Adrenal gland (tissue), 19 donors: ENCODE measurements at places on chromosomes 2 and 18. TPM values are rescaled to one million over a fixed set of nuclear protein-coding genes. Genes with fewer than 3 reads are reported as not detected.

GRCh38 chr18:6659963-6660725 is 69.4 kb upstream of the ARHGAP28 start:
- DNase-seq, result no peak
- no peak overlapping the region for H3K27ac ChIP-seq
- H3K27me3 ChIP-seq, result no peaks in the 10 kb centered on the region
- H3K4me1 ChIP-seq, result no peaks in the 10 kb centered on the region

GRCh38 chr18:23280844-23281243 is 145.6 kb downstream of the CABLES1 start:
- no peak overlapping the region for H3K4me3 ChIP-seq
- no peaks in the 10 kb centered on the region for H3K4me1 ChIP-seq
- H3K27me3 ChIP-seq, result no peaks in the 10 kb centered on the region
- no peaks in the 10 kb centered on the region for H3K36me3 ChIP-seq
- no peak overlapping the region for H3K27ac ChIP-seq

Gene PROM2
- 1.0 TPM for polyA plus RNA-seq

Gene EVX2
- polyA plus RNA-seq, result not detected

Gene CYP20A1
- 10.9 TPM for polyA plus RNA-seq

- H3K4me3 ChIP-seq, result no peak overlapping the region
- DNase-seq, result no peak
- peaks cover 33% of the 10 kb centered on the region for H3K4me1 ChIP-seq
Measured at GRCh38 chr2:39568116-39568515, 97.6 kb upstream of the TMEM178A start.

Gene CD8B2
- not detected for polyA plus RNA-seq

Gene AQP12B
- 0.07 TPM for polyA plus RNA-seq

DNA sequence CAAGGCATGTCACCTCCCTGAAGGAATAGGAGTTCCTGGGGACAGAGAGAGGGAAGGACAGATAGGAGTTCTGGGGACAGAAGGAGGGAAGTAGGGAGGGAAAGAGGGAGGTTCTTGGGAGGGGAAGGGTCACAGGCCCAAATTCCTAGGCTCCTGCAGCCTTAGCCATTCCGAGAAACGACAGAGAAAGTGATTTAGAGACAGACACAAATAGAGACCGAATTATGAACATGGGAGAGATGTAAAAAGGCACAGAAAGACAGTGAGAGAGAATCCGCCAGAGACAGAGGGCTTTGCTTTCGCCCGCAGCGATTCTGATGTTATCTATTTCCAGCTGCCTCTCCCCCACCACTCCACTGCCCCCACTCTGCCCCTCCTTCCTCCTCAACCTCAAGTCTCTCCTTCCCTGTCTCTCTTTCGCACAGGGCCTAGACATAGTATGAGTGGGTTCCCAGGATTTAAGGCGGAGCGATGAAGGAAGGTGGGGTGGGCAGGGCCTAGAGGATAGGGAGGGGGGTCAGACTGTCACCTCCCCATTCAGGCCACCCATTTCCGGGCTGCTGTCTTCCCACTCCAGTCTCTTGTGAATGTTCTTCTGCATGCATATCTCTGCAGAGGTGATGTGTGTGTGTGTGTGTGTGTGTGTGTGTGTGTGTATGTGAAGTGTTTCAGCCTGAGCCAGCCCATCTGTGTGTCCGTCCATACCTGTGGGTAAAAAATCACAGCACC is 3.3 kb upstream of the WNT6 start:
- no peak overlapping the region for H3K4me3 ChIP-seq
- H3K27me3 ChIP-seq, result peaks cover 45% of the 10 kb centered on the region
- H3K27ac ChIP-seq, result no peak overlapping the region
- no peak for DNase-seq

Gene ACMSD
- polyA plus RNA-seq, result not detected

GRCh38 chr2:113278742-113279139 is at the start of gene PAX8:
Gene PAX8, minus strand, starts transcription at chr2:113278921. Its CDS starts 527 bp downstream, at chr2:113278394.
- H3K4me3 ChIP-seq, result no peak within 1 kb of the TSS
- H3K4me1 ChIP-seq, result peaks cover 16% of the 10 kb centered on the region
- peaks cover 46% of the 10 kb centered on the region for H3K27me3 ChIP-seq
- no peak within 1 kb of the TSS for H3K27ac ChIP-seq
- no peaks in the 10 kb centered on the region for H3K36me3 ChIP-seq
